ENCODE measurements at places on chromosomes 1 and 21.

GRCh38 chr1:230548357-230548756 lies 93.9 kb upstream of the COG2 start:
- no peak for DNase-seq

GRCh38 chr1:33255347-33256220 lies 708 bp upstream of the ZNF362 start:
- DNase-seq: peak; percentile 57

- peak; percentile 46 for DNase-seq
Measured at GRCh38 chr1:97004054-97004453, 282.5 kb downstream of the PTBP2 start.

DNA sequence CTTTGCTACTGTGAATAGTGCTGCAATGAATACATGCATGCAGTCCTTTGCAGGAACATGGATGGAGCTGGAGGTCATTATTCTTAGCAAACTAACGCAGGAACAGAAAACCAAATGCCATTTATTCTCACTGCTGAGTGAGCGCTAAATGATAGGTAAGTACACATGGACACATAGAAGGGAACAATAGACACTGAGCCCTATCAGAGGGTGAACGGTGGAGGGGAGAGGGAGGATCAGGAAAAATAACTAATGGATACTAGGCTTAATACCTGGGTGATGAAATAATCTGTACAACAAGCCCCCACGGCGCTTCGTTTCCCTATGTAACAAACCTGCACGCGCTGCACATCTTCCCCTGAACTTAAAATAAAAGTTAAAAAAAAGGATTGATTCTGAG lies 8.9 kb downstream of the NIBAN1 start:
- no peak for DNase-seq

DNA sequence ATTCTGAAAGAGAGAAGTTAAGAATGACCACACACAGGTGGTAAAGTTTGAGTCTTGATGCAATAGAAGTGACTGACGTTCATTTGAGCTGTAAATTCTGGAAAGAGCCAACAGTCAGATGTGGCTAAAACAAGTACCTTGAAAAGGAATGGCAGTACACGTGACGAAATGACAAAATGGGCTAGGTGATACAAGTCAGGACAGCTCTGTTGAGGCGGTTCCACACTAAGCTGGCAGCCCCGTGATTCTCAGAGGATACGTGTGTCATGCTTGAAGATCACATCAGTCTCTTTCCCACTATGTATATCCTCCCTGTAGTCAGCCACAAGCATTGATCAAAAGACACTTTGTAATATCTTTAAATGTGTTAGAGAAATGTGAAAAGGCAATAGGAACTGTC lies 881.3 kb upstream of the ADGRL2 start:
- no peak for DNase-seq

DNA sequence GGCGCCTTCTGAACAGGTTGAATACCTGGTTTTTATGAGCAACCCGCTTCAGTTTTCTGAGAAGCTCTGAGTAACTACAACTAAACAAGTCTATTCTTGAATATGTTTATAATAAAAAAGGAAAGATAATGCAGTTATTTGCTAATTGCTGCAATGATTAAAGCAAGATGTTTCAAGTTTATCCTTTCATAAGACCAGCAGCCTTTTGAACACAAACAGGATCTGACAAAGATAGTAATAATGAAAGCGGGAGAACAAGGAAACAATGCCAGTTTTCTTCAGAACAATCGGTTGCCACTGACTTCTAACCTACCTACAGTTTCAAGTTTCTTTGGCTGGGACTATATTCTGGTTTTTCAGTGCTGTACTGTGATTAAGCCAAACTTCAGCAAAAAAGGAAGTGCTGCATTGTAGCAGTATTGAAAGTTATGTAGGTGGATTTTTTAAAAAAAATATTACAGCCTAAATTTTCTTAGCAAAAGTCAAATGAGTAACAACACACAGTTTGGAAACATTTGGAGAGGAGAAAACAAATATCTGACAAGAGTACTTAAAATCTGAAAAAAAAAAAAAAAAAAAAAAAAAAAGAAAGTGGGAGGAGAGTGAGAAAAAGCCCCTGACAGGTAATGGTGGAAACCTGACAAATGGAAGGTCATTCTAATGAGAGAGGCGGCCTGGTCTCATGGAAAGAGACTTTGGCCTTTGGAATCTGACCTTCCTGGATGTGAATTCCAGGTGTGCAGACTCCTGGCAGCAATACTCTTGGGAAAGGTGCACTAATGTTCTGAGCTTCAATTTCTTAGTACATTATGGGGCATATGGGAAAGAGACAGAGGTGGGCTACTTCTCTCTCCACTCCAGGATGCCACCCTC lies 11.4 kb downstream of the KCNJ15 start:
- peak; percentile 12 for DNase-seq

DNA sequence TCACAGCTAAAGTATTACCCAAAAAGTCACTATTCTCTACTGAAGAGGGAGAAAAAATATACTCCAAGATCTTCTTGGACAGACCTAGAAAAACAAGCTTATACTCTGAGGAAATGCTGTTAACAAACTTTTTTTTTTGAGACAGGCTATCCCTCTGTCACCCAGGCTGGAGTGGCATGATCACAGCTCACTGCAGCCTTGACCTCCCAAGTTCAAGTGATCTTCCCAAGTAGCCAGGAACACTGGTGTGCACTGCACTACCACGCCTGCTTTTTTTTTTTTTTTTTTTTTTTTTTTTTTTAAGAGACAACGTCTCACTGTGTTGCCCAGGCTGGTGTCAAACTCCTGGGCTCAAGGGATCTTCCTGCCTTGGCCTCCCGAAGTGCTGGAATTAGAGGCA lies 17.3 kb downstream of the GLRX2 start:
- DNase-seq: no peak

DNA sequence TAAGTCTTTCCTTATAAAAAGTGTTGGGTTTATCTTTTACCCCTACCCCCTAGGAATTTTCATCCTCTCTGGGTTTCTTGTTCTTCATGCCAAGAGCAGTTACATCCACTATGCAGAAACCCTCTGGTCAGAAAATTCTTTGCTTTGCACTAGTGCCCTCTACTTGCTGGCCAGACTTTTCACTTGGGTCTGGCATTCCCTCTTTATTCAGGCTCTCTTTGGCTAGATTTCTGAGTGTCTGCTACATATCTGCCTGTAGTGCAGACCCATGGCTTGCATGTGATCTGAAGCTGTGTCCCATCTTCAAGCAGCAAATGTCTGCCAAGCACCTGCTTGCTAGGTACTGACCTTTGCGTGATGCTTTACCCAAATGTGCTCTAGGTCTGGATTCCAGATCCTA lies 237.0 kb downstream of the GPATCH2 start:
- peak; percentile 7 for DNase-seq

- DNase-seq: no peak
Measured at GRCh38 chr1:65230731-65231481, 78.4 kb upstream of the DNAJC6 start.

DNA sequence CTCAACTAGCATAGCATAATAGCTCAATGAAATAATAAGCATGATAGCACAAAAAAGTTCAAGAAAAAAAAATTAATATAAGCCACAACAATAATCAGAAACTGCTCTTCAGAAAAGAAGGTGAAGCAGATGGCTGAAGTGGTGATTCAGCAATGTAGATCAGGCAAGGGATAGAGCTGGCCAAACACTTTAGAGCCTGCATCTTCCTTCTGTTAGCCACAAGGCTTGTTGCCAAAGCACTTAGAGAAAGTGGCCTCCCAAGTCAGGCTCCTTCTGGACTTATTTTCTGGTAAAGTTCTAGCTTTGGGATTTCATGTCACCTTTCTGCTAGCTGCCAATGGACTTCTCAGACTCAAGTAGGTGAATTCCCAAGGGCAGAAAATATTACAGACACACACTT lies 60.3 kb upstream of the C1orf87 start:
- DNase-seq: peak; percentile 54

GRCh38 chr1:45880930-45881329 lies 77.5 kb downstream of the MAST2 start:
- peak; percentile 33 for DNase-seq

DNA sequence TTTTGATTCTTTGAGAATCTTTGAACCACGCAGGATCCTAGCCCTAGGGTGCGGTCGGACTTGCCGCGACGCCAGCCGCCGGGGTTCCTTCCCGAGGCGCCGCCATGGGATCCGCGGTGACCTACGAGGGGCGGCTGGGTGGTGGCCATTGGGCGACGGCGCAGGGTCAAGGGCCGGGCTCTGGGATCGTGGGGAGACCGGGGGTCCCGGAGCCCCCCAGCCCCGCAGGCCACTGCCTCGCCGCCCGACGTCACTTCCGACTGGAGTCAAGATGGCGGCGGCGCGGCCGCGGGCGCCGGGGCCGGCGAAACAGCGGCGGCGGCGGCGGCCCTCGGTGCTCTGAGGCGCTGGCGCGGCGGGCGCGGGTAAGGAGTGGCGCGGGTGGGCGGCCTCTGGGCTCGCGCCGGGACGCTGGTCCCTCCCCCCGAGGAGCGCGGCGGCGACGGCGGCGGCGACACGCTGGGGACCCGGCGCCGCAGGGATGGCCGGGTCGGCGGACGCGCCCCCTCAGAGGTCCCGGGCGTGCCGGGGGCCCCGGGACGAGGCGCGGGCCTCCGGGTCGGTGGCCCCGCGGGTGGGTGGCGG lies at the start of gene PRDM2:
Gene PRDM2, plus strand, starts transcription at position 253 of the 585 bp plus-strand sequence. CDS start 15,418 bp downstream, outside the sequence.
- DNase-seq: peak; percentile 82

- no peak for DNase-seq
Measured at GRCh38 chr1:84781946-84782771, 91.9 kb upstream of the SSX2IP start.

GRCh38 chr21:37045149-37045548 lies 27.7 kb downstream of the PIGP start:
- no peak for DNase-seq

GRCh38 chr1:176243746-176244145 lies 36.7 kb upstream of the COP1 start:
- peak; percentile 29 for DNase-seq

- DNase-seq: no peak
Measured at GRCh38 chr1:242674951-242675645, 150.6 kb upstream of the PLD5 start.

DNA sequence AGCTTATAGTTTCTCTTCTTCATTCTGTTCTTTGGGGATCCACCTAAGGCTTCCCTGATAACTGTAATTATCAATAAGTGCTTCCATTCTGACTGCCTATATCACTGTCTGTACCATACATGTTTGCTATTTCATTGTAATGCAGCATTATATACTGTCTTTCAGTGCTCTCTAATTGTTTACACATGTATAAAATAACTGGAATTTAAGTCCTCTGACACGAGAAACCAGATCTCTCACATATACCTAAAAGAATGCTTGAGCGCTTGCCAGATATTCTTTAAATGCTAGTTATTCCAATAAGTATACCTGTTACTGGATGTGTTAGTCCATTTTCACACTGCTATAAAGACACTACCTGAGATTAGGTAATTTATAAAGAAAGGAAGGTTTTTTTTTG lies 34.7 kb downstream of the CELF3 start:
- peak; percentile 9 for DNase-seq

- DNase-seq: no peak
Measured at GRCh38 chr1:167517535-167518330, 596 bp downstream of the CD247 start.
